Motor neuron (in vitro differentiated cells): ENCODE measurements at places on chromosomes 6 and 20.

DNA sequence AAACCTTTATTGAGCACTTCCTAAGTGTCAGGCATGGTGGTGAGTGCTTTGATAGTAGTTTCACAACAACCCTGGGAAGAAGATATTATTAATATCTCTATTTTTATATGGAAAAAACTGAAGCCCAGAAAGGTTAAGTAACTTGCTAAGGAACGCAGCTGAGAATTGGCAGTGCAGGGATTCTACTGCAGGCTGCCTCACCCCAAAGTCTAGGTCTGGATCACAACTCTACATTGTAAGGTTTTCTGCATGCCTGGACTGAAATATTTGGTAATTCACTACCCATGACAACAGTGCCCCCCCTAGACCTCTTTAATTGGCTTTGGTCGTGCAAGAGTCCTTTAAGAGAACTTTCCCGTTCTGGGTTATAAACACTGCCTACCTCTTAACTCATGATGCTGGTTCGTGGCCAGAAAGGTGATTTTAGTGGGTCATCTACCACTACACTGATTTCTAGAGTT lies 67.1 kb upstream of the KCNQ5 start:
- no peak for ATAC-seq

DNA sequence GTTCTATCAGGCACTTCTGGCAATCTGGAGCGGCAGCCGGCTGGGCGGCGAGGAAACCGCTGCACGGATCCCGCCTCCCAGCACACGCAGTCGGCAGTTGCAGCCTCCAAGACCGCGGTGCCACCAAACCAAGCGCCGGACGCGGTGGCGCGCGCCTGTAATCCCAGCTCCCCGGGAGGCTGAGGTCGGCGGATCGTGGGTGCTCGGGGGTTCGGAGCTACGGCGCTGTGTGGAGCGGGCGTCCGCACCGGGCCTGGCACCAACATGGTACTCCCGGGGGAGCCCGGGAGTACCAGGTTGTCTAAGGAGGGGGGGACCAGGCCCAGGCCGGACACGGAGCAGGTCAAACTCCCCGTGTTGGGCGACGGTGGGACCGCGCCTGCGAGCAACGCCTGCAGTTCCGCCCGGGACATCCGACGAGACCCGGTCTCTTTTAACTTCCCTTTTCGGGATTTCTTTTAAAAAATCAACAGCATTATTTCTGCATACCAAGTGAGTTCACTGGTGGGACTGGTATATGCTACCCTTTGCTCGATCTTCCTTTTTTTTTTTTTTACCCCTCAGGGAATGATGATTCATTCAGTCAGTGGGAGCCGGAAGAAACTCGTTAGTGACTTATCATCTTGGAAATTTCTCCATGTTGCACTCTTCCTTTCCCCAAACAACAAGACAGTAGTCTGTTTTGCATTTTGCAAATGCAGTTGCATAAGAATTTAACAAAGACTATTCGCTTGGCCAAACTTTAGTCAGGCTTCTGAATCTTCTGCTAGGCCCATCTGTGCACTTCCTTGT lies 27.6 kb downstream of the ZNF311 start:
- ATAC-seq, result peak; percentile 6

GRCh38 chr20:46963196-46963529 lies 68.5 kb downstream of the EYA2 start:
- peak; percentile 47 for ATAC-seq

- no peak for ATAC-seq
Observed at GRCh38 chr6:30940361-30940986, at the start of gene MUCL3. MUCL3 (plus strand) TSS chr6:30940973; CDS start chr6:30941000, 27 bp downstream.

GRCh38 chr20:52800734-52801627 lies 171.2 kb upstream of the TSHZ2 start:
- ATAC-seq, result no peak

GRCh38 chr6:152094276-152094675 lies 286.8 kb downstream of the ESR1 start:
- ATAC-seq, result no peak

- ATAC-seq, result peak; percentile 99
Observed at GRCh38 chr6:14025160-14025559, 92.4 kb upstream of the CD83 start.

- no peak for ATAC-seq
Observed at GRCh38 chr6:32835167-32835893, 3.2 kb downstream of the TAP2 start.

DNA sequence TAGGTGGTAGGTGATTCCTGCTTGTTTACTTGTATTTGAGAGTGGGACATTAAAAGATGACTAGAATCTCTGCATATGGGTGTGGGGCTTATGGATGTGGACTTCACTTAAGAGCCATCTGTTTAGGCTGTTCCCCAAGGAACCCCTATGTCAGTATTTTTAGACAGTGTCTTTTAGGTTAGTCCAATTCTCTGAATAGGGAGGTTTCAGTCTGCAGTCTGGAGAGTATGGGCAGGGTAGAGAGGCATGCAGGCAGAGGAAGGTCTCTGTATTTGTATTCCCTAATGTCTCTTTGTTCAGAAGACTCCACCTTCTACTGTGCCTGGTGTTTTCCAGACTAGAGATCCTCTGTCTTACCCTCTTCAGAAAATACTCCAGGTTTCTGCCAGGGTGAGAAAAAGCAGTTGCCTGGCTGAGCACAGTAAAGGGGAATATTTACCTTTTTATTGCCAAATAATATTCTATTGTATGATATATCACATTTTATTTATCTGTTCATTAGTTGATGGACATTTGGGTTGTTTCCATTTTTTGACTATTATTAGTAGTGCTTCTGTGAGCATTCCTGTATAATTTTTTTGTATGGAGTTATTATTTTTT lies 19.1 kb downstream of the SLX4IP start:
- peak; percentile 57 for ATAC-seq

DNA sequence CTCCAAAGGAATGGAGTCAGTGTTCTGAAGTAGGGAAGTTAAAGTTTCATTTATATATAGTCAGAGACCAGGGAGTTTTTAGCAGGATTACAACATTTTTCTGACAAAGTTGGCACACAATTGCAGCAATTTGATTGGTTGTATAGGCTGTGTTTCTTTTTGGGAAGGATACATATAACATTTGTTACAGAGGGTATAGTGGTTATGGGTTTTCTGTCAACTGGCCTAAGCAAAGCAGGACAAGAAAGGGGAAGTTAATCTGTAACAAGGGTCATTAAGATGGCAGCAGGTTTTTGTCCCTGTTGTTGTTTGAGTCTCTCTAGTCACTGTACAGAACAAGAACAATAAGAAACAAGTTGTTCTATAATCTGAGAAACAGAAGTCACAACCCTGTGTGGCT lies 41.4 kb downstream of the TPD52L1 start:
- no peak for ATAC-seq

DNA sequence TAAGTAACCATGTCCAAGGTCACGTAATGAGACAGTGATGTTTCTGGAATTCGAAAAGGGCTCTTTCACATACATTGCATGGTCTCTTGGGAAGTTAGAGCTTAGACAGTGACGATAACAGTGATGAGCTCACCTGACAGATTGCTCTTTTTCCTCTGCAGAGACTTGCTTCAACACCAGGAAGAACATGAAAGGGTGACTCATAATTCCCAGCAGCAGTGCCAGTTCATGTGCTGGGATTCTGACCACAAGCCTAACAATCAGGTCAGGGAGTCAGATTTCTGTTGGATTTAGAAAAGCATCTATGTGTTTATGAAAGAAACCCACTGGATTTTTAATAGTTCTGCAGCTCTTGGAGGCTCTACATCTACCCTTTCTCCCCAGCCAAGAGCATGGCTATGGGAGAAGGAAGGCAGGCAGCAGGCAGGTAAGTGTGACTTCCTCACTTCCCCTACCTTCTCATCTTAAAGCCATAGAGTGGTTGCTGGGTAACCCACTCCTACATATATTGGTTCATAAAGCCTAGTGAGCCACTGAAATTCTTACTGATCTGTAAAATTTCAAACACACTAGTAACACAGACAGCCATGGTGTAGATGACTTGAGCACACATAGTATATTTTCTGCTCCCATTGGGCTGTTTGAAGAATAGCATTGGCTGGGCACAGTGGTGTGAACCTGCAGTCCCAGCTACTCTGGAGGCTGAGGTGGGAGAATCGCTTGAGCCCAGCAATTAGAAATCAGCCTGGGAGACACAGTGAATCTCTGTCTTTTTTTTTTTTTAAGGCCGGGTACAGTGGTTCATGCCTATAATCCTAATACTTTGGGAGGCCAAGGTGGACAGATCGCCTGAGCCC lies 44.4 kb upstream of the LOC128125822 start:
- peak; percentile 98 for ATAC-seq

DNA sequence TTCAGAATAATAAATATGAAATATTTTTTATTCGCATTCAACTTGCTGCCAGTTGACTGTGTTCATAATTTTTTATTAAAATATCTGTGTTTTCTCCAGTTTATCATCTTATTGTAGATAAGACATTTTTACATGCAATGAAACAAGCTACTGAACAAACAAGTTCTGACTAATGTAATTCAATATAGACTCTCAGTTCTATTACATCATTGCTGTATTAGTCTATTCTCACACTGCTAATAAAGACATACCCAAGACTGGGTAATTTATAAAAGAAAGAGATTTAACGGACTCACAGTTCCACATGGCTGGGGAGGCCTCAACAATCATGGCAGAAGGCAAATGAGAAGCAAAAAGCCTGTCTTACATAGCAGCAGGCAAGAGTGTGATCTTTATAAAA lies 1357.7 kb upstream of the CITED2 start:
- ATAC-seq, result no peak

GRCh38 chr6:146277142-146277541 lies 248.3 kb downstream of the GRM1 start:
- no peak for ATAC-seq
